A549 treated with AZD2906 at 1 μM for 4 hours (cell line): ENCODE measurements at places on chromosomes 2 and 18. TPM values are rescaled to one million over a fixed set of nuclear protein-coding genes. Genes with fewer than 3 reads are reported as not detected.

The TMEM237 gene
- 16.1 to 21.4 TPM (median 18.2 TPM) in 5 replicates for total RNA-seq

The CRYGD gene
- not detected in 5 replicates for total RNA-seq

The TNFRSF11A gene
- total RNA-seq = 4.9 to 7.1 TPM (median 6.5 TPM) in 5 replicates

The MAP4K3 gene
- 15.7 to 21.3 TPM (median 18.8 TPM) in 5 replicates for total RNA-seq

The PLCD4 gene
- total RNA-seq = 0.22 to 0.80 TPM (median 0.38 TPM) in 5 replicates

The ALK gene
- not detected in 5 replicates for total RNA-seq

The CD8A gene
- 0.18 to 0.55 TPM (median 0.24 TPM) in 5 replicates for total RNA-seq

The GPR45 gene
- total RNA-seq = 0.06 TPM in 1 of 5 replicates, not detected in the others

The MYO7B gene
- 0.14 to 0.62 TPM (median 0.23 TPM) in 5 replicates for total RNA-seq

The ANKRD53 gene
- total RNA-seq = 0.06 to 0.16 TPM (median 0.12 TPM) in 4 of 5 replicates, not detected in the other

The GALR1 gene
- total RNA-seq = not detected in 5 replicates

The TLX2 gene
- total RNA-seq = 0.24 to 0.37 TPM (median 0.30 TPM) in 5 replicates

The IGFBP2 gene
- total RNA-seq = 60.0 to 98.1 TPM (median 93.1 TPM) in 5 replicates

The IL1RN gene
- 0.16 to 0.37 TPM (median 0.33 TPM) in 5 replicates for total RNA-seq

The SCYGR4 gene
- total RNA-seq = not detected in 5 replicates

The DPP4 gene
- total RNA-seq = 0.65 to 1.1 TPM (median 0.87 TPM) in 5 replicates

The HES6 gene
- 8.0 to 15.1 TPM (median 14.5 TPM) in 5 replicates for total RNA-seq

The SRD5A2 gene
- 0.02 TPM in 4 of 5 replicates, not detected in the other for total RNA-seq

The PLEKHH2 gene
- 1.6 to 2.1 TPM (median 1.9 TPM) in 5 replicates for total RNA-seq

The GYPC gene
- total RNA-seq = not detected in 5 replicates

The KLHL14 gene
- not detected in 5 replicates for total RNA-seq

The ACVR2A gene
- total RNA-seq = 2.9 to 4.2 TPM (median 3.2 TPM) in 5 replicates

The ASIC4 gene
- total RNA-seq = 0.04 to 0.07 TPM (median 0.05 TPM) in 5 replicates

The FLACC1 gene
- 0.14 to 0.20 TPM (median 0.17 TPM) in 3 of 5 replicates, not detected in the others for total RNA-seq

The LYPD1 gene
- total RNA-seq = 13.7 to 20.5 TPM (median 15.7 TPM) in 5 replicates

The LDLRAD4 gene
- 1.1 to 3.3 TPM (median 2.4 TPM) in 5 replicates for total RNA-seq

The CRYGC gene
- total RNA-seq = not detected in 5 replicates

The CACNB4 gene
- 0.04 to 0.14 TPM (median 0.10 TPM) in 5 replicates for total RNA-seq

The HOXD3 gene
- total RNA-seq = 0.06 to 0.16 TPM (median 0.09 TPM) in 5 replicates

The IL37 gene
- not detected in 5 replicates for total RNA-seq

The PFN4 gene
- 1.4 to 2.5 TPM (median 1.7 TPM) in 5 replicates for total RNA-seq

The CENPA gene
- total RNA-seq = 46.5 to 51.7 TPM (median 50.2 TPM) in 5 replicates

The QPCT gene
- 20.8 to 25.2 TPM (median 23.4 TPM) in 5 replicates for total RNA-seq

The C2orf80 gene
- total RNA-seq = not detected in 5 replicates

The RNU2-63P gene
- 1.4 TPM in 1 of 5 replicates, not detected in the others for total RNA-seq

The ANKRD30BL gene
- not detected in 5 replicates for total RNA-seq

The LAMA3 gene
- 47.1 to 67.6 TPM (median 63.5 TPM) in 5 replicates for total RNA-seq

The COLEC11 gene
- 0.31 to 0.82 TPM (median 0.53 TPM) in 5 replicates for total RNA-seq

The CNTNAP5 gene
- not detected in 5 replicates for total RNA-seq

The RUFY4 gene
- 0.08 TPM in 1 of 5 replicates, not detected in the others for total RNA-seq
